Colonic mucosa (tissue), 4 donors: ENCODE measurements at places on chromosomes 5 and 9. TPM values are rescaled to one million over a fixed set of nuclear protein-coding genes. Genes with fewer than 3 reads are reported as not detected.

DNA sequence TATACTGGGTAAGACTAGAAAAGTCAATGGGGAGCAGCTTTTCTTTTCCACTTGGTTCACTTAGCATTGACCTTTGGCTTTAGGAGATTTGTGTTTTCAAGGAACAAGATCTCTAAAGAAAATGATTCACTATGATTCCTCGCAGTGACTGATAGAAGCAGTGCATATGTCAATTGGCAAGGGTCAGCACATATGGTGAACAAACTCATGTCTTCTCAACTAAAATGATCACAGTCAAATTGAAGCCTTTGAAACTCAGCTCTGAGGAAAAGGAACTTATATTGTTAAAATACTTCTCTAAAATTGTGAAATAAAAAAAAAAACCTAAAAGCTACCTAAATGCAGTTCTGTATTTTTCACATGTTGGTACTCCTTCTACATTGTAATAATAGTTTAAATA is 43.2 kb upstream of the IL7R start:
- no peak overlapping the region for H3K4me3 ChIP-seq
- H3K36me3 ChIP-seq: no peaks in the 10 kb centered on the region
- no peaks in the 10 kb centered on the region for H3K27me3 ChIP-seq

GRCh38 chr5:103744159-103744558 is 181.6 kb upstream of the NUDT12 start:
- no peaks in the 10 kb centered on the region for H3K27me3 ChIP-seq
- no peak overlapping the region for H3K4me3 ChIP-seq
- no peak overlapping the region for H3K27ac ChIP-seq
- H3K36me3 ChIP-seq: no peaks in the 10 kb centered on the region
- no peaks in the 10 kb centered on the region for H3K4me1 ChIP-seq

PHF24 gene
- total RNA-seq: not detected

GRCh38 chr5:13632676-13633075 is 311.8 kb downstream of the DNAH5 start:
- H3K4me1 ChIP-seq: no peaks in the 10 kb centered on the region
- no peak overlapping the region for H3K27ac ChIP-seq
- no peak overlapping the region for H3K4me3 ChIP-seq
- H3K36me3 ChIP-seq: no peaks in the 10 kb centered on the region

- no peak overlapping the region for H3K4me3 ChIP-seq
- DNase-seq: peak; percentile 81
- peaks cover 10% of the 10 kb centered on the region for H3K4me1 ChIP-seq
These were observed 564.0 kb upstream of the KLF4 start for GRCh38 chr9:108053555-108054061.

DNA sequence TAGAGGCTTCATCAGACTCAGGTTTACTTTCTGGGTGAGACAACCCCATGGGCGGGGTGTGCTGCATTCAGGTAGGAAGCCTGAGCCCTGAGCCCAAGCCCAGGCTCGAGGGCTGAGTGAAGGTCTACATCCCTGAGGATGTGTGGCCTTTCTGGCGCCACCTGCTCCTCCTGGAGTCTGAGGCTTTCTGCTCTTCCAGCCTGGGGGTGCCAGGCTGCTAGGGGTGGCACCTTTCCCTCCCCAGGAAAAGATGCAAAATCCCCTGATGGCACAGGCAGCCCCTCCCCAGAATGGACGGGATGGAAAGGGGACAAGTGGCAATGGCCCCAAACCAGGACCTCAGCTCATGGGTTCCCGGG is 44.4 kb upstream of the PRRC2B start:
- H3K4me1 ChIP-seq: peaks cover 5% of the 10 kb centered on the region
- no peak overlapping the region for H3K4me3 ChIP-seq
- H3K27me3 ChIP-seq: no peaks in the 10 kb centered on the region
- H3K27ac ChIP-seq: no peak overlapping the region
- DNase-seq: no peak

PRSS3 gene
- 191 TPM for total RNA-seq

DNA sequence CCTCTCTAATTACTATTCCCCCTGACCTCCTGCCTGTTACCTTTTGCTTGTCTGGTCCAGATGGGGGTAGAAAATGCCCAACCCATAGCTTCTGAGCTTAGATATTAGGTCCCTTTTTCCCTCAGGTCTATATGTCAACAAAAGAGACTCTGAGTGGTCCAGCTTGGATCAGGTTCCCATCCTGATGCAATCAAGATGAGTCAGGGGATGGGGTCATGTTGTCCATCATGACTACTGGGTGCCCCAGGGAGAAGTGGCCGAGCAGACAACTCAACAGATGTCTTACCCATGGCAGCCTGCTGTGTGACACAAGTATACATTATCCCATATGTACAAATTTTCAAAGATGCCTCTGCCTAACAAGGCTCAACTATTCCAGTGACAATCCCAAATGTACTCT is 9.1 kb upstream of the ANKH start:
- H3K4me1 ChIP-seq: no peaks in the 10 kb centered on the region
- H3K27ac ChIP-seq: no peak overlapping the region
- no peak overlapping the region for H3K4me3 ChIP-seq

PCDHGB1 gene
- 0.15 TPM for total RNA-seq

DNA sequence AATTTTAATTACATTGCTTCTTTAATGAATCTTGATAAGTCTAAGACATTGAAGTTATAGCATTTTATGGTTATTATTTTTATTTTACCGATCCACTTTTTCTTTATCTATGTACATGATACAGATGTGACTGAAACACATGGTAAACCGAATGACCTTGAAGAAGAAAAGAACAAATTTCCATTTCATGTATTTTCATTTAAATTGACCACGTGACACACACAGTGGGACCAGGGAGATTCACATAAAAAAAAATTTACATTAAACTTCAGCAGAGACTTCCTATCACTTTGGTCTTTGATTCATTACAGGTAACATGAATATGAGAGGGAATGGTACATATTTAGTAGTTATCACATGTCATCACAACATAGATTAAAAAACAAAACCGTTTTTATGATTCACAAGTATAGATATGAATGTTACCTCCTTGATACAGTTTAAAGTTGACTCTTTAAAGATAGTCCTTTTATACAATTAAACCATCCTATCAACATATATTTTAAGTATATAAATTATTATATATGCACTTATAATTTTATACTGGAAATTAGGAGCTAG is 133.1 kb downstream of the ZCCHC7 start:
- H3K27ac ChIP-seq: no peak overlapping the region
- no peak for DNase-seq
- no peaks in the 10 kb centered on the region for H3K36me3 ChIP-seq

GRCh38 chr5:90861843-90862586 is 303.4 kb downstream of the ADGRV1 start:
- no peak for DNase-seq
- no peak overlapping the region for H3K4me3 ChIP-seq
- H3K36me3 ChIP-seq: no peaks in the 10 kb centered on the region
- no peaks in the 10 kb centered on the region for H3K4me1 ChIP-seq
- H3K27me3 ChIP-seq: no peaks in the 10 kb centered on the region

DNA sequence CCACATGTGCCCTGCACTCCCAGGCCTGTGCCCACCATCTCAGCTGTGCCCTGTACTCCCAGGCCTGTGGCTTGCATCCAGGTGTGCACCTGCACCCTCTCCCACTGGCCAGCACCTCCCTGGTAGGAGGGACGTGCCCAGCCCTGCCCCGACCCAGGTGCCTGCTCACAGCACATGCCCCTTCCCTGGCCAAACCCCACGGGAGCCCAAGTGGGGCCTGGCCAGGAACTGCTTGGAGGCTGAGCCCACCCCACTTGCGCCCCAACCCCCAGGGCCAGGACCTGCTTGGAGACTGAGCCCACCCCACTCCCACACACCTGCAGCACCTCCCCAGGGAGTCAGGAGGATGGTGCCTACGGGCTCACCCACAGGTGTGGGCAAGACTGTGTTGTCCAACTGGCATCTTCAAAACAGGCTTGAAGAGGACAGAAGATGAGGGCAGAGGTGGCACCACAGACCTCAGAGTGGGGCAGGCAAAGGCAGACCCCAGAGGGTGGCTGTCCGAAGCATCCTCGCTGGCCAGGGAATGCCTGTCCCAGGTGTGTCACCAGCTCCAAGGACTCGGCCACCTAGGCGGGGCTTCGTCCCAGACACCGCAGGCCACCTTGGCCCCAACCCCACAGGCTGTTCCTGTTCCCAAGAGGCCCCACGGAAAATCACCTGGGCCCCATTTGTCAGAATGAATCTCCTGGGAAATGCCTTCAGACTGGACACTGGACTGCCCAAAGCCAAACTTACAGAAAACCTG is 10.8 kb downstream of the ZDHHC11B start:
- no peaks in the 10 kb centered on the region for H3K4me1 ChIP-seq
- DNase-seq: no peak
- no peaks in the 10 kb centered on the region for H3K36me3 ChIP-seq
- H3K27ac ChIP-seq: no peak overlapping the region
- no peaks in the 10 kb centered on the region for H3K27me3 ChIP-seq

DNA sequence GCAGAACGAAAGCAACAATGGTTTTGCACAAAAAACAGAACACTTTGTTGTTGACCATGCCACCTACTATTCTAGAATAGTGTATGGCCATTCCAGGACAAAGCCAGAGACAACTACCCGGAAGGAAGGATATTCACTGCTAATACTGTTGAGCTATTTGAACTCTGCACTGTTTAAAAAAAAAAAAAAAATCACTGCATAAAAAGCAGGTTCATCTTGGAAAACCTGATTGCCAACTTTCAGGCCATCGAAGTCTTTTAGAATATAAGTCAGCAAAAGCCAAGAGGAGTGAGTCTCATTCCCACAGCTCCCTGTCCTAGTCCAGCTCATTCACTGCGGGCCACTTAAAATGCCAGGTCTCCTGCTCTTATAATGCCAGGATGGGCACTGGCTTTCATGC is 4.0 kb downstream of the ENC1 start:
- no peaks in the 10 kb centered on the region for H3K27me3 ChIP-seq
- peaks cover 11% of the 10 kb centered on the region for H3K4me1 ChIP-seq
- no peak for DNase-seq
- H3K4me3 ChIP-seq: no peak overlapping the region
- peaks cover 5% of the 10 kb centered on the region for H3K36me3 ChIP-seq

GRCh38 chr5:172943906-172944305 is 15.3 kb upstream of the RPL26L1 start:
- no peaks in the 10 kb centered on the region for H3K27me3 ChIP-seq
- DNase-seq: no peak
- no peaks in the 10 kb centered on the region for H3K36me3 ChIP-seq
- no peak overlapping the region for H3K27ac ChIP-seq
- no peaks in the 10 kb centered on the region for H3K4me1 ChIP-seq

GRCh38 chr5:155274484-155274883 is 260.9 kb downstream of the KIF4B start:
- no peak for DNase-seq
- H3K27ac ChIP-seq: no peak overlapping the region
- no peaks in the 10 kb centered on the region for H3K36me3 ChIP-seq
- no peak overlapping the region for H3K4me3 ChIP-seq
- H3K4me1 ChIP-seq: no peaks in the 10 kb centered on the region

GLRA1 gene
- not detected for total RNA-seq

DNA sequence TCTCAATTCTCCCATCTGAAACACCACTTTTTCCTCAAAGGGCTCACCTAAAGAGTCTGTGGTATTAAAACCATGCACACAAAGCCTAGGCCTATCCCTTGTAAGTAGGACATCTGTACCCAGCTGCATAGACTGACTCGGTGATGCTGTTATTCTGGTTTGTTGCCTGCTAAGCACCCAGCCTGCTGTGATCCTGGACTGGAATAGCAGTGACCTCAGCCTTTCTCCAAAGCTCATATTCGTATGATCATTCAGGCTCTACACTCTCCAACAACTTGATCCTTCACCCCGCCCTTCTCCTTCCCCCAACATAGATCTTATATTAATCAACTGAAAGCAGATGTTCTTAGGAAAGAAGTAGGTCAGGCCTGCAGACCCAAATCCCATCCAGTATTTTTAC is 81.4 kb upstream of the WWC1 start:
- H3K36me3 ChIP-seq: no peaks in the 10 kb centered on the region
- no peak for DNase-seq
- H3K27ac ChIP-seq: no peak overlapping the region
- H3K4me3 ChIP-seq: no peak overlapping the region
